Vagina (tissue), 2 donors: ENCODE measurements at places on chromosomes 2 and 18. TPM values are rescaled to one million over a fixed set of nuclear protein-coding genes. Genes with fewer than 3 reads are reported as not detected.

OR6B2 gene
- not detected for total RNA-seq

ZNF521 gene
- 18.7 TPM for total RNA-seq

LINC00305 gene
- total RNA-seq = not detected

CHRNG gene
- not detected for total RNA-seq

EPC2 gene
- 31.9 TPM for total RNA-seq

METTL4 gene
- 11.5 TPM for total RNA-seq

DNA sequence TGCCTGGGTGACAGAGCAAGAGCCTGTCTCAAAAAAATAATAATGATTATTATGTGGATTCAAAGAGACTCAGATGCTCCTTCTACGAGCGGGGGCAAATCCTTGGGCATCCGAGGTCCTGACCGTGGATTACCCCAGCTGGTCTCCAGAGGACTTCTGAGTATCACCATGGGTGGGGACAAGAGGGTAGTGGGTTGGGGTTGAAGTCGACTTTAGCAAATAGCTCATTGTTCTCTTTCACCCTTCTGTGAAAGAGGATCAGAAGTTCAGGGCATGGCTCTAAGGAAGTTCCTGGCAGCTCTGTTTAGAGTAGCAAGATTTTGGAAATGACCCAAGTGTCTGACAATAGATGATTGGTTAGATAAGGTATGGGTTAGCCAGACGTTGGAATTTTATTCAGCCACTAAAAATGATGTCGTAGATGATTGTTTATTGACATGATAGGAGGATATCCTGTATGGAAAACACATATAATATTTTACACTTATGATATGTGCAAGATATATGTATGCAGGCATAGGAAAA lies 59.0 kb upstream of the SPRED2 start:
- no peak for DNase-seq

DNA sequence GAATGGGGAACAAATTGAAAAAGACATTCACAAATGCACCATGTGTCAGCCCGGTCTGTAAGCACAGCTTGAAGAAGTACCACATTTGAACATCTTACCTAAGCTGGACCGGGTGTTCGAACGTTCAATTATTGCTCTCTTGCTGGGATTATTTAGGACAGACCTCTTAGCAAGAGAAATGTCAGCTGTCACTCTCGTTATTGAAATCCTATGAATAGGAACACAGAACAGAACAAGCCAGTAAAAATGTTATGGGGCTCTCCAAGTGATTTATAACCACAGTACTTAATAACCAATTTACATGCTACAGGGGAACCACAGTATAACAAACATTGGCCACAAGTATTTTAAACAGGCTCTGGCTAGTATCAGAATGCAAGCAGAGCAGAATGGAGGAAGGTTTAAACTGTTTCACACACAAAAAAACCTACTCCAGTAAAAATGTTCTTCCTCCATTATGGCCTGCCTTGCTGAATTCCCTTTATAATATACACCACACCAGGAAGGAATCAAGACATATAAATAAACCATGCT lies 32.5 kb upstream of the ARL5A start:
- DNase-seq = no peak

DNA sequence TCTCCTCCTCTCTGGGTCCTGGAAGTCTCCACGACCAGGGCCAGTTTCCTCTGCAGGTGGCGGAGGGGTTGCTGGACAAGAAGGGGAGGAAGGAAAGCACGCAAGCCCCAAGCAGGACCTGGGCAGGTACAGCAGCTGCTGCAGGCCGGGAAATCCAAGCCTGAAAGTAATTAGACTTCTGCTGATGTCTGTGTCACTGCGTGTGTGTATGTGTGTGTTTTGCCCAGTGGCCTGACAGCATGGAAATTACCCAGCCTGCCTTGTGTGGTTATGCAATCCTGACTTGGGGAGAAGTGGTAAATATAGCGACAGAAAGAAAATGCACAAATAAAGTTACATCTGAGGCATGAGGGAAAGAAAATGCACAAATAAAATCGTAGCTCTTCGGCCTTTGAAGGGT lies 121.8 kb upstream of the ZBTB14 start:
- no peak for DNase-seq

- DNase-seq = no peak
Observed at GRCh38 chr2:9230051-9230802, 23.6 kb downstream of the ASAP2 start.

DNA sequence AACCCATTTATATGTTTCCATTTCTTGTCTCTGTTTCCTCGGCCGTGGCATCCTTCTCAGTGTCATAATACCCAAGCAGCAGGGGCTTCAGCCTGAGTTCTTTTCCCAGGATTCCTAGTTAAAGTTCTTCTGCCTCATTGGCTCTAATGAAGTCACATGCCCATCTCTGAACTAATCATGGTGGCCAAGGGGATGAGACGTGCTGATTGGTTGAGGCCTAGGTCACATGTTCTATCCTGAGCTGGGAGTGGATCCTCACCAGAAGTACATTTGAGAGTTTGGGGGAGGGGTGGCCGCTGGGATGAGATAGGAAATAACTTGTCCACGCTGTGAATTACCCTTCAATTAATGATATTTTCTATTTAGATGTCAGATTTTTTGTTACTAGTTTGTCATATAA lies 3.8 kb upstream of the UGT1A5 start:
- no peak for DNase-seq

DNA sequence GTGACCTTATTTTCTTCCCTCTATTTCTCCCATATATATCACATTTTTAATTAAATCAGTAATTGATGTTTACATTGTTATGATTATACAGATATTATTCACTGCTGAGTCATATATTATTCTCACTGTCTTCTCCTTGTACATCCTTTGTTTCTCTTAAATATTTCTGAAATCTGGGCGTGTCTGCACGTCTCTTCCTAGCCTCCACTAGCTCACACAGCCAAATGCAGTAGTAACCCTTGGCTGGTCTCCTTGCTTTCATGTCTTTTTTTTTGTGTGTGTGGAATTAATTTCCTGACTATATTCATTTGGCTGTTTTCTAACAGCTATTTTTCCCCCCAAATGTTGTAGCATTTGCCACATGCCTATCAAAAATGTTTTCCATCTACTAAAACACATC lies 15.8 kb downstream of the CCNYL1 start:
- DNase-seq = no peak

GRCh38 chr2:218962859-218963492 lies 3.5 kb downstream of the CDK5R2 start:
- DNase-seq = peak; percentile 90

DNA sequence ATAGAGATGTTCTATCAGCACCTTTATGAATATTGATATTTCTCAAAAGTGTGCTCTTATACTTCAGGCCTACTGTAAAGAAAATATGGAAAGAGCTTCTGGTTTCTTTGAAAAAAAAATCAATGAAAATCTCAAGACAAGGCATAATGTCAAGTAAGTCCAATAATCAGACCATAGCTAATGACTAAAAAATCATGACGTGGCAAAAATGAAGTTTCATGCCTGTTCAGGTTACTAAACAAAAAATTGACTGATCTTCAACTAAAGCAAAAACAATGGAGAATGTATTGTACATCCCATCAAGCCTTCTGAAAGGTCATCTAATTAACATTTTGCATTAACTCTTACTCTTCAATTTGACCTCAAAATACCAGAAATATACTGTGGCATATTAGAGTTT lies 824.4 kb downstream of the EPHA4 start:
- DNase-seq = no peak

DNA sequence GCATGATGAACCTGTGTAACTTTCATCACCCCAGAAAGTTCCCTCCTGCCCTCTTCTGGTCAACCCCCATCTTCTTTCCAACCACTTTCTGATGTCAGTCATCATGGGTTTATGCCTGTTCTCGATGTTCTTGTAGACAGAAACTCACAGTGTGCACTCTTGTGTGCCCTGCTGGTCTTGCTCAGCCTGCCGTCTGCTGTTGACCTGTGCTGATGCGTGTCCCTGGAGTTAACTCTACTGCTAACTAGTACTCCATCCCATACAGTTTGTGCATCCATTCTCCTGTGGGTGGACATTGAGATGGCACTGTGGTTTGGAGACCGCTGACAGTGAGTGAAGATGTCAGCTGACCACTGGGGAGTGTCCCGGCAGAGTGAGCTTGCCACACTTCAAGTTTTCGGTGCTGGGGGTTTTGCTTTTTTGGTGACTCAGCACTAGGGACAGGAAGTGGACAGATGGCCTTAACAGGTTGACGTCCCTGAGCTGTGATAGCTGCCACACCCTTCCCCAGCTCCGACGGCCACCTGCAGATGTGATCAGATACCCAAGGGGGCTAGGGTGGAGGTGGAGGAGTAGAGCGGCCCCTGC lies 14.8 kb downstream of the KLHL29 start:
- DNase-seq = no peak

DNA sequence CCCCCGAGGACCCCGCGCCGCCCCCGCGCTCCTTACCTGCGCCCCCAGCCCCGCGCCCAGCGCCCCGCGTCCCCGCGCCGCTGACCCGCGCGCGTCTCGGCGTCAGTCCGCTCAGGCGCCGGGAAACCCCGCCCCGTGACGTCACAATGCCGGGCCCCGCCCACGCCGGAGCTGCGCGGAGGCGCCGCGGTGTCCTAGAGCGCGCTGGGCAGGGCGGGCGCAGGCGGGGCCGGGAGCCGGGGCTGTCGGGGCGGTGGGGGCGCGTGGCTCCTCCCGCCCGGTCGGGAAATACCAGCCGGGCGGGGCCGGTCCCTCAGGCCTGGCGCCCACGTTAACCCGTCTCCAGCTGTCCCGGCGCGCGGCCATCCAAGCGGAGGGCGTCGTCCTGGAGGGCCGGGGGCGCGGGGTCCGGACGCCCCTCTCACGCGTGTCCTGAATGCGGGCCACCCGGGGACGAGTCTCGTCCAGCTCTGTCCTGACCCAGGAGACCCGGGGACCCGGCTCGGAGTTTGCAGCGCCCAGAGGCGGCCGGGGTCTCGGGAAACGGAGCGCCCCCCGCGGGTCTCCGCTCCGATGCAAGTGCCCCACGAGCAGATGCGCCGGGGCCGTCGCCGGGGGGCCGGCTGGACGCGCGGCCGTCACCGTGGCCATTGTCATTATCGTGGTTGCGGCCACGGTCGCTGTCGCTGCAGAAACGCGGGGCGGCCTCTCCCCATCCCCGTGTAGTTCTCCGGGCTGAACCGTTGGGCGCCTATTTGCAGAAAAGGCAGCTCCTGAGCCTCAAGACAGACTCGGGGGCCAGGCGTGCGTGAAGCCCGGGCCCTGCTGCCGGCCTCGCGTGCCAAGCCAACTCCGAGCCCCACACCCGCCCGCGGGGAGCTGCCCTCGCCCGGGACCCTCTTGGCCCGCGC lies at the start of gene SLC66A2:
Gene SLC66A2 (minus strand): TSS at position 109 of the 911 bp plus-strand sequence. CDS start 727 bp downstream, outside the sequence.
- no peak for DNase-seq

DNA sequence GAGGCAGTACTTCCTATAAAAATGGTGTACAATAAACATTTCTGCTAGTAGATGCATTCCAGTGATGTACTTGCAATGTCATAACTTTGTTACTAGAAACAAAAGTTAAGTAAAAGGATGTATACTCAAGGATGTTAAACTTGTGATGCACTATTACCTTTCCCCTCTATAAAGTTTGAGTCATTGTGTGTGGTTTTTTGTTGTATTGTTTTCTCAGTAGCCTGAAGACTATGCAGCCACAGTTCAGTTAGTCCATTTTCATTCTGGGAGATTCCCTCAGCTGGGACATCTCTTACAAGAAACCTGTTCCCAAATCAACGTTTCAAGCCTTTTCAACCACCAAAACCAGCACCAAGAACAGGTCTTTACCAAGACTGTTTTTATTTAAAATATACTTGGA lies 5.6 kb downstream of the ATP5MC3 start:
- no peak for DNase-seq

DNA sequence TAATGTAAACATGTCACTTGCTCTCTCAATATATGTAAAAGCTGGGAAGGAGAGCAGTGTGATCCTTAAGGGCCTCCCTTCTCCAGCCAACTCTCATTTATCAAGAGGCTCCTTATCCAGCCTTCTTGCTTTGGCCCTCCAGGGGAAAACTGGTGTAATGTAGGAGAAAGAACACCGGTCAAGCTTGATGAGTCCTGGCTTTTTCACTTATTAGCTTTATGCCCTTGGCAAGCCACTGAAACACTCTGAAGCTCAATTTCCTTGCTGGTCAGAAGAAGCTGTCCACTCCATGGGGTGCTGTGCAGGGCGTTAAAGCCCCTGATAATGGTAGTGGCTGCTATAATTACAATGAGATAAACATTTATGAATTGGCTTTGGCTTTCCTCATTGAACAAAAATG lies 251.2 kb upstream of the RBBP8 start:
- no peak for DNase-seq

GRCh38 chr18:56992777-56993176 lies 154.1 kb upstream of the BOD1L2 start:
- DNase-seq = no peak

DNA sequence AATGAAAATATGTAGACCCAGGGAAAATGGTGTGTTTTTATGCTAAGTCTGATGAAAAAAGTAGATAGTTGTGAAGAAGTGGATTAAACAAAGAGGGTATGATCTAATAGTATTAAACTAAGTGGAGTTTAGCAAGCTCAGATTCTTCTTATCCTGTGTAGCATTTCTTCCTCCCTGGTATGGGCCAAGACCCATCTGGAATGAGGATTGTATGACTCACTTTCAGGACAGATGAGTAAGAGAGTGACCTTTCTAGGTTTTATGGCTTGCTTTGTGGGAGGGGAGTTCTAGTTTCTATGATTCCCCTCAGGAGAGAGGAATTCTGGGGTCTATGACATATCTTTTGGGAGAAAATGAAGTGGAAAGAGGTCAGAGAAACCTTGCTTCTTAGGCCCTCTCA lies 550.1 kb downstream of the SPAG16 start:
- DNase-seq = no peak

- DNase-seq = no peak
Observed at GRCh38 chr2:217799563-217800432, 203.0 kb downstream of the TNS1 start.

DNA sequence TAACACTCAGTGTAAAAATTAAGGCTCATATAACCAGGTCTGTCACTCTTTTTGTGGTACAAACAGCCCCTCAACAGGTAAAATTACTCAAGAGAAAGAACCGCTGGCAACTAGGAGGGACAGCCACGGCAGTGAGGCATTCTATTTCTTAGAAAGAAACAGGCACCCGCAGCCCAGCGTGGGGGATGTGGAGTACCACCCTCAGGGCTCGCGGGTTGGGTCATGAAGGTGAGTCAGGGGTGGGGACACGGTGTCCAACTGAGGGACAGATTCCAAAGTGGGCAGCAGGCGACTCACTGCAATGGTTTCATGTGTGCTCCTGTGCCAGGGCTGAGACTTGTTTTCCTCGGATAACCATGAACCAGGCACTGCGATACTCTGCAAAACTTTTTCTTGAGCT lies 129.4 kb downstream of the DTNB start:
- no peak for DNase-seq

DNA sequence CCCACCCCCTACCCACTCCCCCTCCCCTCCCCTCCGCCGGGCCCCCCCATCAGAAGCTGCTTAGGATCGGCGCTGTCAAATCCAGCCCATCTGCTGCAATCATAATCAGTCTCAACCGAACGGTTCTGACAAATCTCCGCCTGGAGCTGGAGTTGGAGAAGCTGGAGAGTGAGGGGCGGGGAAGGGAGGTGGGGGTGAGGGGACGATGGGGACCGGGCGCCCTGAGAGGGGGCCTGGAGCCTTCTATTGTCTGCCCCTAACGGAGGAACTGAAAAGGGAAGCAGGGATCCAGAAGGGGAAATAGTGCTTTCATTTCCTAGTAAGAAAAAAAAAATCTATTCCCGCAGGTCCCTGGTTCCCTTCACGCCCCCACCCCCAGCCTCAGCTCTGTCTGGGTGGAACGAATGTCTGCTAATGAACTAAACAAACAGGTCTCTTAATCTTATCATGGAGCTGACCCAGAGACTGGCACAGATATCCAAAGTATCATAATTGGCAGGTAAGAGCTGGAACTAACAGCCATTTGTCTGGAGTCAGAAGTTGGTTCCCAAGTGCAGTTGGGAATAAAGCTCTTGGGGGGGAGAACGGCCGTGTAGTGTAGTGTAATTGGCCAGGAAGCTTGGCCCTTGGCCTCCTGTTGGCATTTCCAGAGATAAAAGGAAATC lies 301.2 kb downstream of the NCKAP5 start:
- DNase-seq = no peak
